M059J (cell line): ENCODE measurements at places on chromosomes 16 and 17.

DNA sequence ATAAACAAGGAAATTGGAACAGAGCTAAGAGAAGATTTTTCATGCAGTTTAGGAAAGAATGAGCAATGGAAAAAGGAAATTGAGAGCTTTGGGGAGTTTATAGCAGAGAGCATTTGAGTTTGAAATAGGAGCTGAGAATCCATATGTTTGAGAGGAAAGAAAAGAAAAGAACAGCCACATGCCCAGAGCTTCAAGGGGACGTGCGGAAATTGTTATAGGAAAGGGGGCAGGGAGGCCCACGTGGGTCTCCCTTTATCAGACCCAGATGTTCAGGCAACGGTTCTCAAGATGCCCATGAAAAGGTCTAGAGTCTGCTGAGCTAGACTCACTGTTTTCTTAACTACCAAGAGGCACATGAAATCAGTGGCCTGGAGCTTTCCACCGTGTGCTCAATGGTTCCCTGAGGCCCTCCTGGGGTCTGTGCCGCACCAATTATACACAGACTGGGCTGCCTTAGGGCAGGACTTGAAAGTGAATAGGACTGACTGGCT lies 31.2 kb downstream of the CHD9 start:
- DNase-seq: no peak

GRCh38 chr17:50634915-50635731 lies 442 bp downstream of the ABCC3 start:
- DNase-seq: no peak

DNA sequence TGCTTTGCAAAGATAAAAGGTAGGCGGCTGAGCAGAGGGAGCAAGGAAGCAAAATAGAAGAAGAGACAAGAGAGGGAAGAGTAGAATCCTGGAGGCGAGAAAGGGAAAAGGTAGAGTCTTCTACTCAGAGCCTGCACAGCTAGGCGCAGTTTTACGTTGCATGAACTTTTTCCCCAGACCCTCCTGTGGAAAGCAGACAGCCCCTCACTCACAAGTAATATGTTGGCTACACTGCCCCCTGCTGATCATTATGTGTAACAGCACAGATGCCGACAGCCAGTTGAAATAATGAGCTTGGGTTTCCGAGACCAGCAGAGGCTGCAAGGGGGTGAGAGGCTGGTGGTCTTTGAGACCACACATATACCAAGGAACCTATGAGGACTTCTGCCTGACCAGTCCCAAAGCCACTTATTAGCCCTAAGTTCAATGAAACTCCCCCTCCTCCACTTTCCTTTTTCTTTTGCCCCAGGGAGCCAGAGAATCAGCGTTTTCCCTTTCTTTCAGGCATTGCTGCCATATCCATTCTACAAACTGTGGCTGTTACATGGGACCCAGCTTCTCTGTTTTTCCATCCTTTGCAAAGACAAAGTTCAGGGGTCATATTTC lies 22.5 kb upstream of the CMTR2 start:
- DNase-seq: peak; percentile 10

GRCh38 chr17:19508577-19508867 lies 25.1 kb upstream of the SLC47A1 start:
- DNase-seq: no peak

DNA sequence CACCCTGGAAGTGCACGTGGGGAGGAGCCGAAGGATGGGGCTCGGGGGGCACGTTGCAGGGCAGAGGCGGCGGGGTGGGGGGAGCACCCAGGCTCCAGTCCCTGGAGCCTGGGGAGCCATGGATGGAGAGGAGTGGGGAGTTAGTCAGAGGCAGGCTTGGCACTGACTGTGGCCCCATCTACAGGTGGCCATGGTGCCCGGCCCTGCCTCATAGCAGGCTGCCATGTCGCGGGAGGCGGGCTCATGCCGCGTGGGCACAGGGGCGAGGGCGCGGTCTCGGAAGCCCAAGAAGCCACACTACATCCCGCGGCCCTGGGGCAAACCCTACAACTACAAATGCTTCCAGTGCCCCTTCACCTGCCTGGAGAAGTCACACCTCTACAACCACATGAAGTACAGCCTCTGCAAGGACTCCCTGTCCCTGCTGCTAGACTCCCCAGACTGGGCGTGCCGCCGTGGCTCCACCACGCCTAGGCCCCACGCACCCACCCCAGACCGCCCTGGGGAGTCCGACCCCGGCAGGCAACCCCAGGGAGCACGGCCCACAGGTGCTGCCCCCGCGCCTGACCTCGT lies 3.0 kb downstream of the PRR35 start:
- DNase-seq: no peak

- no peak for DNase-seq
Observed at GRCh38 chr17:834136-834535, 52.0 kb downstream of the MRM3 start.

DNA sequence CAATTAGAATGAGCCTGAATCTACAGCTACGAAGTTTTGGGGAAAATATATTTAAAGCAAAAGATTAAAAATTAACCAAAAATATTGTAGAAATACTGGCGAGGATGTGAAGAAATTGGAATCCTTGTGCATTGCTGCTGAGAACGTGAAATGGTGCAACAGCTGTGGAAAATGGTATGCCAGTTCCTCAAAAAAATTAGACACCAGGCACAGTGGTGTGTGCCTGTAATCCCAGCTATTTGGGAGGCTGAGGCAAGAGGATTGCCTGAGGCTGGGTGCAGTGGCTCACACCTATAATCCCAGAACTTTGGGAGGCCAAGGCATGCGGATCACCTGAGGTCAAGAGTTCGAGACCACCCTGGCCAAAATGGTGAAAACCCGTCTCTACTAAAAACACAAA lies 119.9 kb upstream of the TMEM97 start:
- no peak for DNase-seq

GRCh38 chr17:41190328-41190727 lies 641 bp downstream of the KRTAP9-1 start:
- no peak for DNase-seq
